ENCODE measurements at places on chromosomes 1 and 21. TPM values are rescaled to one million over a fixed set of nuclear protein-coding genes. Genes with fewer than 3 reads are reported as not detected.

Gene SRSF10
- 93.5 TPM for total RNA-seq

GRCh38 chr1:182752077-182752988 is 37.2 kb upstream of the NPL start:
- peak; percentile 94 for DNase-seq

- peak; percentile 34 for DNase-seq
Observed at GRCh38 chr1:180188091-180188506, 33.4 kb downstream of the QSOX1 start.

- no peak for DNase-seq
Observed at GRCh38 chr1:151947140-151947539, 37.8 kb upstream of the THEM4 start.

- no peak for DNase-seq
Observed at GRCh38 chr1:99176753-99177152, 87.5 kb upstream of the PLPPR4 start.

GRCh38 chr1:43547538-43548072 is 16.9 kb downstream of the PTPRF start:
- DNase-seq, result no peak

DNA sequence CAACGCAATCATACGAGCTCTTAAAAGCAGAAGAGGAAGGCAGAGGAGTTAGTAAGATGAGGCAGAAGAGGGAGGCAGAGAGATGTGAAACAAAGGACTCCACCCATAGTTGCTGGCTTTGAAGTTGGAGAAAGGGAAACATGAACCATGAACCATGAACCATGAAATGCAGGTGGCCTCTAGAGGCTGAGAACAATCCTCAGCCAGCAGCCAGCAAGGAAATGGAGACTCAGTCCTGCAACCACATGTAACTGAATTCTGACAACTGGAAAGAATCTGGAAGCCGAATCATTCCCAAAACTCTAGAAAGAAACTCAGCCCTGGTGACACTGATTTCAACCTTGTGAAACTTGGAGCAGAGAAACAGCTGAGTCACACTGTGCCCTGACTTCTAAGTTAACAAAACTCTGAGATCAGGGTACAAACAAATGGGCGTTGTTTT is 10.1 kb downstream of the DIPK1A start:
- DNase-seq, result peak; percentile 83

- no peak for DNase-seq
Observed at GRCh38 chr1:162561616-162562469, at the start of gene UAP1. UAP1 (plus strand) TSS chr1:162561722; CDS start chr1:162566069, 4,347 bp downstream.

DNA sequence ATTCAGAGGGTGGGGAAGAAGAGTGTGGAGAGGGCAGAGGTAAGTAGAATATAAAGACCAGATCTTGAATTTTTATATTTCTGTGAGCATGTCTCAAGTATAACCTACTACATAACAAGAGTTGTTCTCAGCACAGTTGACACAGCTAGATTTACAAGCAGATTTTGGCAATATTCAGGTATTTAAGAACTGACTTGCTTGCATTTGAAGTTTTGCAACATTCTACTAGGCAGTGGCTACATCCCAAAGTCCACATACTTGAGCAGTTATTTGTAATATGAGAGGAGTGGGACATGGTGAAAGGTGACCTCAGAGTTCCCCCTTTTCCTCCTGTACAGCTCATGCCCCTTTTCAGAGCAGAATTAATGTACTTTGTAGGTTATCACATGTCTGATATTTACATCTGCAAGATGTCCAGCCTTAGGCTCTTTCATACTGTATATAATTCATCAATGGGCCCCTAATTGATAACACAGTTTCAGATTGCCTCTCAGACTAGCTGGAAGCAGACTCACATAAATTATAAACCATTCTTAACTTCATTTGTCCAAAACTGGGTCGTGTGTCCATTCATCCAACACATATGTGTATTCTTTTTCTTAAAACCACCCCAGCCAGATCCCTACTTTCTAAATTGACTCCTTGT is 136.7 kb upstream of the RAVER2 start:
- peak; percentile 48 for DNase-seq

GRCh38 chr1:160860840-160861505 is 1.7 kb downstream of the CD244 start:
- DNase-seq, result no peak

DNA sequence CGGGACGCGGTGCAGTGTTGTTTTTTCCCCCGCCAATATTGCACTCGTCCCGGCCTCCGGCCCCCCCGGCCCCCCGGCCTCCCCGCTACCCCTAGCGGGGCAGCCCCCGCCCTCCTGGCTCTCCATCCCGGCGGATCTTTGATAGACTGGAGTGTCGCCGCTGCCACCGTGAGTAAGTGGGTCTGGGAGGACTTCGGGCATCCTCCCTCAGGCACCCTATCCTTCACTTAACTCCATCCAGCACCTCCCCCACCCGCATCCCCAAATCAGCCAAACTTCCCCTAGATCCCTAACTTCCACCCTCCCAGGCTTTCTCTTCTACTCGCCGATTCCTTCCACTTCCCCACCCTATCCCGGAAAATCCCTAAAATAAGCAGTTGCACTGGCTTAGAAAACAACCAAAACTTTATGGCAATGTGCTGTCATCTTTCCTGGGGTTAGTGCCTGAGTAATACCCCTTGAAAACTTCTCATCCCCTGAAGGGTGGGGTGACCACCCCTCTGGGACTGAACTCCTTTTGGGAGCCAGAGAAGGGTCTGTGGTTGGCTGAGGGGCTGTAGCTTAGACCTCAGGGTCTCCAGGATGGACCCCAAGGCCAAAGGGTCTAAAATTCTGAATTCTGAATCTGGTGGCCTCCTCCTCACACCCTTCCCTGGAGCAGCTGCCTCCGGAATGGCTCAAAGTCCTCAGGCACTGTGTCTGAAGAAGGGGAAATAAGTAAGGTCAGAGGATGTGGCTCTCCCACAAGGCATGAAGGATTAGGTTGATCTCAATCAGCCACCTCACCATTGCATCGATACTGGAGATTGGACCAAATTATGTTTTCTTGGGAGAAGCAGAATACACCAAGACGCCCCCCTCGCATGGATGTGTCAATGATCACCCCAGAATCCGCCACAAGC is 12.2 kb downstream of the THBS3 start:
- DNase-seq, result peak; percentile 10

All from fibroblast of lung (primary cell).